Activated T-cell treated with anti-CD3 and anti-CD28 coated beads, Interleukin-2, amount 50 U/mL, for 72 hours (primary cell): ENCODE measurements at places on chromosomes 1 and 21. TPM values are rescaled to one million over a fixed set of nuclear protein-coding genes. Genes with fewer than 3 reads are reported as not detected.

- DNase-seq: no peak
Measured at GRCh38 chr1:119920104-119920968, 24.0 kb upstream of the ADAM30 start.

The CAMK2N1 gene
- total RNA-seq: 3.0 TPM

The TCHHL1 gene
- not detected for total RNA-seq

- DNase-seq: no peak
Measured at GRCh38 chr1:77398152-77398551, 116.3 kb downstream of the AK5 start.

The NCAM2 gene
- not detected for total RNA-seq

DNA sequence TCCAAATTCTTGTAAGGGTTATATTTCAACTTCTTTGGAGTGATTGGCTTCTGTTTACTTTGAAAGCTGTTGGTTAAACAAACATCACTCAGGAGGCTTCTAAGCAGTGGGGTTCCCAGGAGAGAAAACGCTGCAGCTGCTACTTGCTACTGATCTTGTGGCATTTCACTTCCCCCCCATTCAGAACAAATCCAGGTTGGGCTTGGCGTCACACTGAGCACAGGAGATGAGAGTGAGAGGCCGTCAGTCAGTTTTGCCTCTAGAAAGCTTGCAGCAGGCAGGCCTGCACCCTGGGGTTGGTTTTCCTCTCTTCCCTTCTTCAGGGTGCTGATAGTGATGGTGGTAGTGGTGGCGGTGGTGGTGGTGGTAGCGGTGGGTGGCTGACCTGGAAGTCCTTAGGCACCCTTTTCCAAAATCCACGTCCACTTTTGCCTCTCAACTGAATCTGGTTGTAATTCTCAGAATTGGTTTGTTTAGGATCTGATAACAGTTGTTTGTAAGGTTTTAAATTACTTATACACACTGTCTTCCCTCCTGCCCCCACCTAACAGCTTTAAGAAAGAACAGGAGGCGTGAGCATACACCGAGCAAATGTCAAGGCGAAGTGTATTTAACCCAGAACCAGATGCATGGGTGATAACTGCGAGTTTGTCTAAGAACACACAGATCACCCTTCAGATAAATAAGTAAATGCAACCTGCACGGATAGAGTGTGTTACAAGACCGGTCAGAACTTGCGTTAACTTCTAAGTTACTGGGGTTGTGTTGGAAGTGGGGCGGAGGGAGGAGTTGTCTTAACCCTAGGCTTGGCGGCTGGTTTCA is 3.2 kb upstream of the PROX1 start:
- DNase-seq: no peak

- DNase-seq: no peak
Measured at GRCh38 chr1:168686666-168687065, 42.3 kb downstream of the DPT start.
